ENCODE measurements at places on chromosomes 11 and 22.

- no peak for DNase-seq
These were observed 52.7 kb upstream of the SHANK2 start for GRCh38 chr11:71305041-71305440.

DNA sequence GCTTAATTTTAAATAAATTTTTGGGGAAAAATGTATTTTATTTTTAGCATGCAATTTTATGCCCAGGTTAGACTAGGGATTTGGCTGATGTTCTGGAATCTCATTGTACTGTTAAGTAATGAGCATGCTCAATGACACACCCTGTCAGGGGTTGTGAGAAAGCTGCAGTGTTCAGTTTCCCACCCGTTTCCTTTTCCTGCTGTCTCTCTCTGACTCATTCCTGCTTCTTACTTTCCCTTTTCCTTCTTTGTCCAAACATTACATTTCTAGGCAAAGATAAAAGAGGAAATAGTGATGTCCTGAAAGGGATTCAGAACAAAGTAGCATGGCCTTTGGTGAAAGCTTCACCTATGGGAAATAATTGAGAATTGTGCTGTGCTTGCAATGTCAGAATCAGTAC is 22.7 kb downstream of the OOSP3 start:
- DNase-seq, result no peak

- no peak for DNase-seq
These were observed 252.6 kb downstream of the BRD1 start for GRCh38 chr22:49574881-49575702.

GRCh38 chr22:25959818-25960774 is 209.2 kb upstream of the SEZ6L start:
- DNase-seq, result no peak

DNA sequence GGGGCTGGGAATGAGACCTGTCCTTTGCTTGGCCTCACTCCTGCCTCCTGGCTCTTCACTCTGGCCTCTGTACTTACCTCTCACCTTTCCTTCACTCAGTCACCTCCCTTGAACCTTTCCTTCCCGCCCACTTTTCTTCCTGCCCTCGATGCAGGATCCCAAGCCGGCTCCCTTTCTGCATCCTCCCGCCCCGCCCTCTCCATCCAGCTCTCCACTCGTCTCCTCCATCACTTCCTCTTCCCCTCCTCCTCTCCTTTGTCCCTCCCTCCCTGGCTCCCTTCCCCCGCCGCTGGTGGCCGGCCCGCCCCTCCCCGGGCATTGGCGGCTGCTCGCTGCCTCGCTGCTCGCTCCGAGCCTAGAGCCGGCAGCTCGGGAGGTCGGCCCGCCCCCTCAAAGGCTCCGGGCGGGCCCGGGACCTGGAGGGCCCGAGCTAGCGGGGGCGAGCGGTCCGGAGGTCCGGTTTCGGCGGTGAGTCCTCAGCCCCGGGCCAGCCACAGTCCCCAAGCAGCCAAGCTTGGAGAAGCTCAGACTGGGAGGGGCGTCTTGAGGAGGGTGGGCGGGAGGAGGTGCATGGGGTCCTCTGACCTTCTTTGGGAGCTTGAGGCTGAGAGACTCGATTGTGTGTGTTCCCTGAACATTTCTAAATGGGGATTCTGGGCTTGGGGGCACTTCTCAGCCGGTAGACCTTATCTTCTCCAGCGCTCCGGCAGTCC is 13.8 kb downstream of the PHLDB1 start:
- no peak for DNase-seq

DNA sequence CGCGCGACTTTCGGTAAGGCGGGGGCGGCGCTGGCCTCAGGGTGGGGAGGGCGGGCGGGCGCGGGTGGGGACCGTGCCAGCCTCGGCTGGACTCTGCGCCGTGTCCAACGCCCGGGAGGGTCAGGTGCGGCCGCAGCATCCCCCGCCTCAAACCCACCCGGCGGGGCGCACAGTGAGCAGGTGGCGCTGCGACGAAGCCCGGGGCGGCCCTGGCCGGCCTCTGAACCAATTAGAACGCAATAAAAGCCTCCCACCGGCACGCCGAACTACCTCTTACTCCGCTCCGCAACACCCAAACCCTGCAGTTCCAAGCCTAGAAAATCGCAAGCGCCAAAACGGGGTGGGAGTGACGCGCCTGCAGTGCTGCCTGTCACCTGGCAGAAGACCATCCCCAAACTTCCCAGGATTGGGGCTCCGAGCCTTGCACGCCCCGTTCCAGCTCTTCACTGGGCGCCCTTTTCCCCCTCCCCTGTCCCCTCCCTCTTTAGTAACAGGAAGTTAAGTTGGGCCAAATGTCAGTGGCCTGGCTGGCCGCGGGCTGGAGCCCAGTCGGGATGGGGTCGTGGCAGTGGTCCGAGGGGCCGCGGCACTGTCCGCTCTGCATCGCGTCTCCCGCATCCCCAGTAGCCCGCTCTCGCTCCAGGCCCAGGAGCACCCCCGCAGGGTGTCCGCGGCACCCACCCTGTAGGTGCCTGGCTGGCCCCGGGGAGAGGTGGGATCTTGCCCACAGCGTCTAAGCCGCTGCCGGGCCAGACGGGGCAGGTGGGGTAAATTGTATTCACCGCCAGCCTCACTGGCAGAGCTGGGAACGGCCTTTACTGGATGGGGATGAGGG is 541 bp downstream of the MICAL2 start:
- no peak for DNase-seq

DNA sequence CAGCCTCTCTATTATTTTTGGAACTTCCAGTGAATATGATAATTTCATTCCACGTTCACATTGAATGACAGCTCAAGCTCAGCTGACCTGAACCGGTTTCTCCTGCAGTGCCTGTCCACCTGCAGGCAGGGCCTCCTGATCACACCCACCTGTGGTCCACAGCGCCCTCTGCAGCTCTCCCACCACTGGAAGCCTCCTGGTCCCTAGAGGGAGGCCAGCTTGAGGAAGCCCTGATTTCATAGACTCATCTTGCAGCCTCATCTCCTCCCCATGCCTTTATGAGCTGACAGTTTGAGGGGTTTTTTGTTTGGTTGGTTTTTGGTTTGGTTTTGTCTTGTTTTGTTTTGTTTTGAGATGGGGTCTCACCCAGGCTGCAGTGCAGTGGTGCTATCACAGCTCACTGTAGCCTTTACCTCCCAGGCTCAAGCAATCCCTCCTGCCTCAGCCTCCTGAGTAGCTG is 29.9 kb upstream of the MALAT1 start:
- no peak for DNase-seq

GRCh38 chr22:47337161-47337621 is 574.7 kb downstream of the TBC1D22A start:
- no peak for DNase-seq

GRCh38 chr22:23437779-23438178 is 142.3 kb downstream of the IGLL1 start:
- DNase-seq, result no peak

DNA sequence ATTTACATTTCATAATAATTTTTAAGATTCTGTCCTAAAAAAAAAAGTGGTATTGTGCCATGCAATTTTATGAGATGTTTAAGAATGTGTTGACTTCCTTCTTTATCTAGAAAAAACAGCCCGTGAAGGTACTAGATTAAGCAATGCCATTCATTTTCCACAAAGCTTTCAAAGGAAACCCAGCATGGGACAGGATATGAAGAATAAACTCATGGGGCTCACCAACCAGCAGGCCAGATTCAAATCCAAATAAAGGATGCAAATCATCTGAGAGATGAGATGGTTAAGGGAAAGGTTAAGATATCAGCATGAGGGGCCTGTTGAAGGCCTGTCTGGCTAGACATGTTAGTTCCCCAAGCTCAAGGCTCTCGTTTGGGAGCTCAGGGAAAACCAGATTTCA is 199.1 kb downstream of the SWAP70 start:
- no peak for DNase-seq

- no peak for DNase-seq
These were observed 4.6 kb upstream of the APOL4 start for GRCh38 chr22:36206255-36206654.
